Activated naive CD8-positive, alpha-beta T cell treated with anti-CD3 and anti-CD28 coated beads for 36 hours (primary cell): ENCODE measurements at places on chromosomes 11 and 22. TPM values are rescaled to one million over a fixed set of nuclear protein-coding genes. Genes with fewer than 3 reads are reported as not detected.

- DNase-seq: no peak
These were observed 24.5 kb upstream of the RAG2 start for GRCh38 chr11:36622431-36623136.

- DNase-seq: peak; percentile 9
These were observed 895 bp downstream of the TEAD1 start for GRCh38 chr11:12674936-12675696.

GRCh38 chr11:72840780-72841179 lies 26.6 kb downstream of the ATG16L2 start:
- DNase-seq: no peak

- no peak for DNase-seq
These were observed 726.1 kb upstream of the CCDC90B start for GRCh38 chr11:84012171-84012826.

GRCh38 chr22:27992294-27993165 lies 73.5 kb upstream of the PITPNB start:
- no peak for DNase-seq

GRCh38 chr11:73095613-73096012 lies 46.5 kb downstream of the FCHSD2 start:
- DNase-seq: no peak

- DNase-seq: peak; percentile 60
These were observed 55.7 kb downstream of the MYH9 start for GRCh38 chr22:36331912-36332622.

DNA sequence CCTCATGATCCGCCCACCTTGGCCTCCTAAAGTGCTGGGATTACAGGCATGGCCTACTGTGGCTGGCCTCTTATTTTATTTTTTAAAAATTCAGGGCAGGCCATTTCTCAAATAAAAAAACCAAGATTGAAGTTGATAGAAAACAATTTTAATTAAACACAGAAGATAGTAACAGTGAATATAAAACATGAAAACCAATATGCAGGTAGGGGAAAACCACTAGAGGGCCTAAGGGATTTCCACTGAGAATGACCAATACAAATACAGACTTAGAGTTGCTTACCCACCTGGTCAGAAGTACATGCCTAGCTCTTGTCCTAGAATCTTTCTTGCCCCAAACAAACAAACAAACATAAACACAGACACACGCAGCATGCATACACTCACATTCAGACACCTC lies 1.7 kb upstream of the RTCB start:
- no peak for DNase-seq

DNA sequence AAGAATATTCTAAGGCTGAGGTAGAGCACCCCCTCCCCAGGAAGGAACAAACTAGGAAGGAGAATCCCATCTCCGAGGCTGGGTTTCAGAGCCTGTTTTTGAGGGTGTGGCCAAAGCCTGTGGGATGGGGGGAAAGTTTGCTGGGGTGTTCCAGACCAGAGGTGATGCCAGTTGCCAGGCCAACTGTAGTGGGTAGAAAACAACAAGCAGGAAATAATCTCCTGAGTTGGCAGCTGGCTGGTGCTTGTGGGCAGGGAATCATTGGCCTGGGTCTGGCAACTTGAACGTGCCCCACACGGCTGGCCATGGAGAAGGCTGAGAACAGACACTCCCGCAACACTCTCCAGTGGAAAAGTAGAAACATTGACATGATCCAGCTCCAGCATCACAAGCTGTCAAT lies 385.6 kb downstream of the ETS1 start:
- DNase-seq: no peak

GRCh38 chr22:37913233-37913721 lies 7.2 kb downstream of the MICALL1 start:
- no peak for DNase-seq

DNA sequence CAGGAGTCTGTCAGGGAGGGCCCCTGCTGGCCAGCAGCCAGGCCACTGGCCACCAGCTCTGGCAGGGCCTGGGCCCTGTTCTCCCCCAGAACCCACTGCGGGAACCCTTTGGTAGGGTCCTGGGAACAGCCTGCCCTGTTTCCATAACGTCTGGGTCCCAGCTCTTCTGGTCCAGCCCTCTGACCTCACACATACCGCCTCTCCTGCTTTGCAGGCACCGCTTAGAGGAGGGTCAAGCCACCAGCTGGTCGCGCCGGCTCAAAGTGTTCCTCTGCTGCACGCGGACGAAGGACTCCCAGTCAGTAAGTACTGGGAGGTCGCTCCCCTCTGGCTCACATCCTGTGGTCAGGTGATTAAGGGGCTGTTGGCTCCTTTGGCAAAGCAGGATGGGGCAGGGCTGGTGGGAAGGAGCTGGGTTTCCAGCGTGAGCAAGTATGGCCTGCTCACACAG lies 26.6 kb upstream of the MYRF start:
- no peak for DNase-seq

DNA sequence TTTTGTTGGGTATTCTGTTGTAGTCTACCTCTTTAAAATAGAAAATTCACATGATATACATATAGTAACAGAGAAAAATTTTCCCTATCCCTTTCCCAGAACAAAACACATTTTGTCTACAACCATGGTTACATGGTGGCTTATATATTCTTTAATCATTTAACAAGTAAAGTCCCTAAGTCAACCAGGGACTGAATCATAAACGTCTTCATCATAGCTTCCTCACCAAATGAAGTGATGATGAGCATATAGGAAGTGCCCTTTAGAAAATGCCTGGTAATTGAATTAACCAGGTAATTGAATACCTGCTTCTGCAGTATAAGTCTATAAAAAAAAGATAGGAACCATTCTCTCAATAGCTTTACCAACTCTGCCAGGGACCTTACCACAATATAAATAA lies 101.2 kb downstream of the APOL5 start:
- DNase-seq: no peak

- no peak for DNase-seq
These were observed 1.9 kb downstream of the KCTD17 start for GRCh38 chr22:37053310-37054055.

- no peak for DNase-seq
These were observed 4.2 kb downstream of the SLC25A1 start for GRCh38 chr22:19174106-19175025.

GRCh38 chr22:42461511-42461910 lies 29.3 kb upstream of the NFAM1 start:
- no peak for DNase-seq

DNA sequence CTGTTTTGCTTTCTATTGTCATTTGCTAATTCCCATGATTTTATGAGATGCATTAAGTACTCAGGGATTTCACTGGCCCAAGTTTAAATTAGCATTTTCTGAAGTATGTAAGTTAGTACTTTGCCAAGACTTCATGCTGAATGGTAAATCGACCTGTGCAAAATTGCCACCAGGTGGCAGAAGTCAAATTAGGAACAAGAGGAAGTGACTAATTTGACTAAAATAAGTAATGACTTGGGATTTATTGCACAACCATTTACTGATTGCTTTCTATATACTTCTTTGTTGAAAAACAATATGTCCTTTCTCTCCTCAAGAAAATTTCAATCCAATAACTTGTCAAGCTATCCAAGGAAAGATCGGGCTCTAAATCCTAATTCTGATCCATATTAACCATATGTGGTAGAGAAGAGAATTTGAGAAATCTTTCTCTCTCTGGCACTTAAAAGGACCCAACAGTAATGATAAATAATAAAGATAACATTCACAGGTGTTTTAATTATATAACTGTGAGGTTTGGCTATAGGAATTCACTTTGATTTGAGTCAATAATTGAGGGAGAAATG lies 253.7 kb upstream of the CHORDC1 start:
- no peak for DNase-seq

- no peak for DNase-seq
These were observed 12.3 kb upstream of the ARL14EP start for GRCh38 chr11:30310623-30311022.

DNA sequence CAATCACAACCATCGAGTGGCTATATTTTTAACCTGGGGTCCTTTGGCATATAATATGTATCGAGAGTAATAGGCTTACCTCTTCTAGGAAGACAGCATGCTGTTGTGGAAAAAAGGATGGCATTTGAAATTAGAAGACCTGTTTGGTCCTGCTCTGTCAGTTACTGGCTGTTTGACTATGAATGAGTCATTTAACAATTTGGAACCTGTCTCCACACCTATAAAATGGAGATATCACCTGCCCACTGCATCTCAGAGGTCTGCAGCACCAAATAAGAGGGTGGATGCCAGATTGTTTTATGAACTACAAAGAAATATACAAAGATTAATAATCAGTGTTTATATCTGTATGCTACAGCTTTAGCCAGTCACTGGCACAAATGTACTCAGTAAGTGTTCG lies 60.8 kb downstream of the SLC25A17 start:
- DNase-seq: no peak

DNA sequence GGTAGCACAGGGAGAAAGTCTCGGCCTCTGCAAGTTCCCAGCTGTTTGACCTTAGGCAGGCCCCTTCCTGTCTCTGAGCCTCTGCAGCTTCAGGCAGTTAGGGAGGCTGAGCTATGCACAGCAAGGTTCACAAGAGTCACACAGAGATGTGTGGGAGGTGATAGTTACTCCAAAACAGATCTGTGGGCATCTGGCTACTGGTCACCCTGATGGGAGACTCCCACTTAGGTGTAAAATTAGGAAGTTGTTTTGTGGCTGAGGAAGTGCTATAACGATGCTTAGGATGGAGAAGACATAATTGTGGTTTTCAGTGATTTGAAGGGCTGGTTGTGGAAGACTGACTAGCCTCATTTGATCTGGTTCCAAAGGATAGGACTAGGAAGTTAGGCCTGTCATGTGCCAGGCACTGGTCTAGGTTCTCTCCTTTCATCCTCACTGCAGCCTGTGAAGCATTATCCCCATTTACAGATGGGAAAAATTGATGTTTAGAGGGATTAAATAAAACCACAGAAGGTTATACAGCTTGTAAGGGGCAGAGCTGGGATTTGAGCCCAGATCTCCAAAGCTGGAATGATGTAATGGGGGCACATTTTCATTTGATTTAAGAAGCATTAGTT lies 13.5 kb downstream of the ACO2 start:
- DNase-seq: no peak

- peak; percentile 47 for DNase-seq
These were observed 4.7 kb downstream of the FEN1 start for GRCh38 chr11:61797263-61797944.

DNA sequence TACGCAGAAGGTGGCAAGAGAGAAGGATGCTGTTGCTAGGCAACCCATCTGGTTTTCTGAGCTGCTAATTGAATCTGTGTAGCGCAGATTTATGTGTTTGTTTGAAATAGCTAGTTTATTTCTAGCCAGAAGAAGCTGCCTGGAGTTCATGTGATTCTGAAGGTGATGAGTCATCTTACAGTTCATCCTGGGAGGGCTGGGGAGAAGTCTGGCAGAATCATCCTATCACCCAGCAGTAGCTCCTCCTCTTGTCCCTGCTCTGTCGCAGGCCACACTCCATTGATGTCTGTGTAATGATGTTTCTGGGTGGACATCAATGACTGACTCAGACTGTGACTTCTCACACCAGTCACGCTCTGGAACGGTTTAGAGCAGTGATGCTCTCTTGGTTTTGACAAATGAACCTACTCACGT lies 4.8 kb upstream of the FBXO7 start:
- no peak for DNase-seq

- DNase-seq: no peak
These were observed 14.2 kb downstream of the SCYL1 start for GRCh38 chr11:65538915-65539743.

DNA sequence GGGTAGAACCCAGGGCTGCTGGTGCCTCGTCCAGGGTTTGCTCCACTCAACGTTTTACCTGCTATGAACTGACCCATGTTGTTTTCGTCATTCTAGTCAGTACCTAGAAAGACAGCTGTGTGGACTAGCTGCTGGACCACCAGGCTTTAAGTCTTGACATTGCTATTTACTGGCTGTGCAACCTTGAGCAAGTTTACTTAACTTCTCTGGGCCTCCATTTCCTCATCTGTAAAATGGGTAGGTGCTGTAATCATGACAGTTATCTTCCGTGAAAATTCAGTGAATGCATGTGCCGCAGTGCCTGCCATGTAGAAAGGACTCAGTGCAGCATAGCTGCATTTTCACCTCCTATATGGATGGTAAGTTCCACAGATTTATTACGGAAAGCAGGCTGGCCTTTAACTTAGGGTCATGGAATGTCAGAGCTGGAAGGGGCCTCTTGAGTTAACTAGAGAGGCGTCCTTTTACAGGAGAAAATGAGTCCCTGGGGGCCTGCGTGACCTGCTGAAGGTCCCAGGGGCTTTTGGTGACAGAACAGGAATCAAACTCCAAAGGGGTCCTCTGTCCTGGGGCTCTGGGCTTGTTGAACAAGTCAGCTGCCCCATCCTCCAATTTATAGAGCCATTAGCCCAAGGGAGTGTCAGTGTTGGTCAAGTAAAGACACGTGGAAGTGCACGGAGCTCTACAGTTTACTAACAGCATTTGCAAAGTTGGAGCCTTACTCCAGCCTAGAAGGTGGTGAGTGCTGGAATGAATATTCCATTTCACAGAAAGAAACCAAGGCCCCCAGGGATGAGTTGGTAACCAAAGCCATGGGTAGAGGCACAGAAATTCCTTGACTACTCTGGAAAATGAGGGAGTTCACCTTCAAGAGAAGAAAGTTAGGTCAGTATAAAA lies 12.0 kb upstream of the MALAT1 start:
- DNase-seq: no peak

- no peak for DNase-seq
These were observed 31.2 kb upstream of the RASL10A start for GRCh38 chr22:29346659-29347058.

RIMBP3B gene
- 0.19 TPM for total RNA-seq

SOX10 gene
- total RNA-seq: not detected

PKNOX2 gene
- not detected for total RNA-seq

ABTB2 gene
- total RNA-seq: 1.5 TPM

RBMXL2 gene
- not detected for total RNA-seq

GLB1L3 gene
- 9.8 TPM for total RNA-seq

LMNTD2 gene
- 1.2 TPM for total RNA-seq

MFRP gene
- not detected for total RNA-seq

OR8K3 gene
- not detected for total RNA-seq

TMPRSS13 gene
- total RNA-seq: 1.9 TPM

SCGB1A1 gene
- not detected for total RNA-seq

FGF3 gene
- not detected for total RNA-seq

OR8G1 gene
- total RNA-seq: not detected

VSIG10L2 gene
- not detected for total RNA-seq

OR2AT4 gene
- not detected for total RNA-seq
